ENCODE measurements at places on chromosomes 11 and 22.
A peak's percentile ranks its signal among the peaks of the same experiment; 100 is the strongest.

GRCh38 chr11:114073828-114074381 lies 14.4 kb downstream of the ZBTB16 start:
- DNase-seq = no peak

DNA sequence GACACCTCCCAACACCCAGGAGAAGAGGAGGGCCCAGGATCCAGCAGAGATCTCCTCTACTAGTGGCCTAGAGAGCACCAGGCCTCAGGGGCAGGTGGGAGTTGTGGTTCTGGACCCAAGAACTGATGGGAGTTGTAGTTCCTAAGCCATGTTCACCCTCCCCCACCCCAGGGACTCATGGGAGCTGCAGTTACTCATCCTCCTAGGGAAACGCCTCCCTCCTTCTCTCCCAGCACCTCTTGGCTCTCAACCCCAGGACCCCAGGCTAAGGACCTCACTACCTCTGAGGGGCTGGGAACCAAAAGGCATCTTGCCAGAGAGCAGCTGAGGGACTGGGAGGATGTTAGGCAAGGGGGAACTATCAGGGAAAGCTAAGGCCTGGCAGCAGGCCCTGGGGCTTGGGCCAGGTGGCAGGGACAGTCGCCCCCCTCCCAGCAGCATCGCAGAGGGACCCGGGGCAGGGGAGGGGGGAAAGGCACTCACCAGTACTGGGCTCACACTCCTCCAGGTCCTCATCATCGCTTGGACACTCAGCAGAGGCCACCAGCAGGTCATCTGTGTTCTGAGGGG lies 28.9 kb downstream of the SLC22A12 start:
- DNase-seq = no peak

DNA sequence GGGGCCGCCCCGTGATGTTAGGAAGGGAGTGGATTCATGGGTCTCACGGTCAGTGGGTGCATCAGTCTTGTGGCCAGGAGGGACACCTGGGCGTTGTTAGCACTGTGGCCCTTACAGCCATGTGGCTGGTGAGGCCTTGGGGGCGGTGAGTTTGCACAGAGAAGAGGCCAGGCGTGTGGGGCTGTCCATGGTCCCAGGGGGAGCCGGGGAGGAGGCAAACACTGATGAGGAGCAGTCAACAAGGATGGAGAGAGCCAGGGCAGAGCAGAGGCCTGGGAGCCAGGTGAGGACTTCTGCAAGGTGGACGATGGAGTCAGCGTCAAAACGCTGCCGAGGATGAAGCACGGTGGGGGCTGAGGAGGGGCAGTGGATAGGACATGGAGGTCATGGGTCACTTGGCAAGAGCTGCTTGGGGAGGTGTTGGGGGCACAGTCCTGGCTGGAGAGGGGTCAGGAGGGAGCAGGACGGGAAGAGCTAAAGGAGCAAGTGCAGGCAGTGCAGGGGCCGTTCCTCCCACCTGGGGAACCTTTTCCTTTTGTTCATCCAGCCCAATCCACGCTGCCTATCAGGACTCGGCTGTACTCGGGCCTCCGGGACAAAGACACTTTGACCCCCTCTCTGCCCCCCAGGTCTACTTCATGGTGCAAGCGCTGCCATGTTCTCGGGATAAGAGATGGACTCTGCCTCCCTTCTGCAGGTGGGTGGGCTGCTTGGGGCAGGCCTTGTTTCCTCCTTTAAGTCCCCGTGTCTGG lies 801.1 kb downstream of the TBC1D22A start:
- no peak for DNase-seq

- DNase-seq = no peak
Measured at GRCh38 chr11:3216027-3216525, 2.5 kb downstream of the MRGPRG start.

GRCh38 chr22:43745783-43746356 lies 66.2 kb downstream of the EFCAB6 start:
- no peak for DNase-seq

DNA sequence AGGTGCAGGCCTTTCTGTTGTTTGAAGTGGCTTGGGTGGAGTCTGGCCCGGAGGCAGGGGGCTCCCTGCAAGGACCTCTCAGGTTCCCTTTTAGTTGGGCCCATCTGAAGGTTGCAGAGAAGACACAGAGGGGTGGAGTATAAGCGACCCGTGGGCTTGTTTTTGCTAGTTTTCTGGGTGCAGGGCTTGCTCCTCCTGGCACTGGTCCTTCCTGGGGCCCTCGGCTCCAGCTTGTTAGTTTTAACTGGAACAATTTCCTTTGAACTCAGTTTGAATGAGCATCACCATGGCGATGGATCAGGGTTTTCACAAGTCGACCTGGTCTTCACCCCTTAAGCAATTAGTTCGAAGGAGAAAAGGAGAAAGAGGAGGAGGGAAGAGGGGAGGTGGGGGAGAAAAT lies 28.5 kb upstream of the OAF start:
- DNase-seq = no peak

DNA sequence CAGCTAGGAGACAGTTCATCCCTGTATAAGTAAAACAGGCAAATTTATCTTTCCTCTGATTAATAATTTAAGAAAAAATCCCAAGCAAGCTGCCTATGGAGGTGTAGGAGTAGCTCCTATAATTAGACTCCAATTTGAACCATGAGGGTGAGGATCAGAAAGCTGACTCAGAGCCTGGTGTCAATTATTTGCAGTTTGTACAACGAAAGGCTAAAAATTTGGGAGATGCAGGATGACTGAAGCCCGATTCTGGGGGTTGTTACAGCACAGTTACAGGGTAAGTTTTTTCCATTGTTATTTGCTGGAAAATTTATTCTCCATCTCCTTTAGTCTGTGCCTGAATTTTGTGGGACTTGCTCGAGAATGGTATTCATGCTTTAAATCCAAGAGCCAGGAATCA lies 359.4 kb upstream of the CCDC90B start:
- no peak for DNase-seq

DNA sequence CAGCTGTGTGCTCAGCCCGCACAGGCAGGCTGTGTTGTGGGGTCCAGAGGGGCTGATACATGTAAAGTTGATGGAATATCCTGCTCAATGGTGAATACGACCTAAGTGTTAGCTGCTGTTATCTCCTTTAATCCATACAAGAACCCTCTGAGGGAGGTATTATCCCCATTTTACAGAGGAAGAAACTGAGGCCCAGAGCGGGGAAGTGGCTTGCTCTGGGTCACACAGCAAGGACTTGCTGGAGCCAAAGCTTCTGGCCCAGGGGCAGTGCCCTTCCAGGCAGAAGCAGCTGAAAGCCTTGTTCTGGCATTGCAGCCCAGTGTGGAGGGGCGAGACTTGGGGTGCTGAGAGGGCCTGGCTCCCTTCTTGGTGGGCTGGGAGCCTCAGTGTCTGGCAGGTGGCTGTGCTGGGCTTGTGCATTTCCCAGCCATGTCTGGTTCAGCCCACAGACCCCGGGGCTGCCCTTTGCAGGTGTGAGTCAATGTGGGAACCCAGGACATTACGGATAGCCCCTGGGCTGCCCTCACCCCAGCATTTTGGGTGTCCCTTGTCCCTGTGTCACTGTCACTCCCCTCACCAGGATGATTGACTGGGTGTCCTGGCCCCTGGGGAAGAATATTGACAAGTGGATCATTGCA lies 10.4 kb downstream of the USP35 start:
- DNase-seq = no peak

DNA sequence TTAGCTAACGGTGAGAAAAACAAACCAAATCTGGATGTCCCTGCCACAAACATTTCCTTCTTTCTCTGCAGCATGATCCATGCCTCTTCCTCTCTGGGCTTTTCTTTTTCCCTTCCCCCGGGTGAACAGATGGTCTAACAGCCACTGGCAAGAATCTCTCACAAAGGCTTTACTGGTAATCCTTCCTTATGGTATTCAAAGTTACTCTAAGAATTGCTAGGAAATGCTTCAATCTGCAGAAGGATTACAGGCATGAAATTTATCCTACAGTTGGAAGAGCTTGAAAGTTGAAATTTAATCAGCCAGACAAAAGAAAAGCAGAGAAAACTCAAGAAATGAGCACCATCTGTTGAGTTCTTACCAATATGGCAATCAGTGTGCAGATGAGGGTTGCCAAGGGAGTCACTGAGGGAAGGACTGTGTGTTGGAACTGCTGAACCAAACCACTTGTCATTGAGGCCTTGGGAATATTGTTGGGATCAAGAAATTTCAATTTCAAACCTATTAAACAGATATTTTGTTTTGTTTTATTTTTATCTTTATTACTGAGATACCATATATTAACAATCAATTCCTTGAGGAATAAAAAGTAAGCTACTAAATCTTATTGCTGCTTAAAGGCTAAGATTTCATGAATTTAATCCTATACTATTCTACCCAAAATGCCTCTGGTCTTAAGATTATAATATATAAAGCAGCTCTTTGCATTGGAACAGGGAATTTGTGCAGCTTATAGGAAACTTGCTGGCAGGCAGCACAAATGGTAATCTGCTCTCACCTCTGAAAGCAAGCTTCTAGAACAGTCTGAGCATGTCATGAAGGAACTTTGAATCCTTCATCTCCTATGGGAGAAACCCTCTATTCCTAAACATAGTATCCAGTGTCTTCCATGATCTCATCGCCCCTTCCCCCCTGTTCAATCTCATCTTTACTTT lies 29.7 kb upstream of the NDUFC2 start:
- DNase-seq = no peak

- DNase-seq = no peak
Measured at GRCh38 chr11:72431846-72432245, 2.5 kb downstream of the CLPB start.

GRCh38 chr11:91966368-91966767 lies 258.2 kb upstream of the FAT3 start:
- no peak for DNase-seq

- DNase-seq = no peak
Measured at GRCh38 chr22:34334893-34335292, 414.6 kb upstream of the LARGE1 start.

GRCh38 chr11:2361565-2361964 lies 15.5 kb upstream of the CD81 start:
- DNase-seq = no peak

DNA sequence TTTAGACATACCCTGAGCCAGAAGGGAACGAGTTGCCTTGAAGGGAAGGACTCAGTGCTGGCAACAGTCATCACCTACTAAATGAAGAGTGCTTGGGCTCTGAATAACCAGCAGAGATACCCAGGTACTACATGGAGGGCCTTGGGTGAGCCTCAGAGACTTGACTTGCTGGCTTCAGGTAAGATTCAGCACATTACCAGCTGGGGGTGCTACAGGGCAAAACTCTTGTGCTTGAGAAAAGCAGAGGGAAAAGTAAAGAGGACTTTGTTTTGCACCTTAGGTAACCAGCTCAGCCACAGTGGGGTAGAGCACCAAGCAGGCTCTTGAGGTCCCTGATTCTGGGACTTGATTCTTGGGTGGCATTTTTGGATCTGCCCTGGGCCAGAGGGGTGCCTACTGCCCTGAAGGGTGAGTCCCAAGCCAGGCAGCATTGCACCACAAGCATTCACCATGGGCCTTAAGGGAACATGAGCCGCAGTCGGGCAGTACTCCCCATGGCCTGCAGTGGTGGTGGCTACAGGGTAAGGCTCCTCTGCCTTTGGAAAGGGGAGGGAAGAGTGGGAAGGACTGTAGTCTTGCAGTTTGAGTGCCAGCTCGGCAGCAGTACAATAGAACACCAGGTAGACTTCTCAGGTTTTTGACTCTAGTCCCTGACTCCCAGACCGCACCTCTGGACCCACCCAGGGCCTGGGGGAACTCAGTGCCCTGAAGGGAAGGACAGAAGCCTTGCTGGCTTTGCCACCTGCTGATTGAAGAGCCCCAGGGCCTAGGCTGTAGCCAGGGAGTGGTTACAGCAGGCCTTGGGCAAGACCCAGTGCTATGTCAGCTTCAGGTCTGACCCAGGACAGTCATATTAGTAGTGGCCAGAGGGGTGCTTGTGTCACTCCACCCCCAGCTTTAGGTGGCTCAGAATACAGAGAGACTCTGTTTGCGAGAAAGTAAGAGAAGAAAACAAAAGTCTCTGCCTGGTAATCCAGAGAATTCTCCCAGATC lies 22.7 kb upstream of the PLEKHA7 start:
- no peak for DNase-seq

GRCh38 chr11:19890308-19890707 lies 177.7 kb downstream of the NAV2 start:
- DNase-seq = no peak

GRCh38 chr22:35345808-35346505 lies 34.9 kb upstream of the HMOX1 start:
- DNase-seq = no peak

DNA sequence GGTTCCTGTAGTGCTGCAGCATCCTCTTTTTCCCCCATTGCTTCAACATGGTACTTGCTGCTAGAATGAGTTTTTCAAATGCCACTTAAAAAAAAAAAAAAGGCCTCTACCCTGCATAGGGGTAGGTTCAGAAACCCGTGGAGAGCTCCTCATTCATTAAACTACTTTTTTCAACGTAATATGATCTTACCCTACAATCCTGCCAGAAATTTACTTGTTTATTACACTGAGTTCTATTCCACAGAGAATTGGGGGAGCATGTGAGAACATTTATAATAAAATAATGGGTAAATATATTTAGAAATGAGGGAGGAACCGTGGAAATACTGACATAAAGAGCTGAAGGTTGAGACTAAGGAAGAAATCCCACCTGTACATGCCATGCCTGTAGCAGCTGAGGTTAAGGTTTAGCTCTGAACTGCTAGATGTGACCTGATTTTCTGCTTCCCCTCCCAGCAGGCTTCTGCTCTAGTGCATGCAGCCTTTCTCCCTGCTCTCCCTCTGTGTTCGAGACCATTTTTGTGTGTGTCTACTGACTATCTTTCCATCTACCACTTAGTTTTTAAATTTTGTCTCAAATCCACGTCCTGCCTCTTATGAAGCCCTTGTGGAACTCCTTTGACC lies 225.7 kb downstream of the DDX10 start:
- DNase-seq = no peak

GRCh38 chr11:130389335-130389935 lies 39.0 kb downstream of the ADAMTS8 start:
- peak; percentile 3 for DNase-seq

- DNase-seq = no peak
Measured at GRCh38 chr11:65787649-65788622, 1.1 kb downstream of the OVOL1 start.

GRCh38 chr22:42752912-42753311 lies 32.2 kb upstream of the A4GALT start:
- DNase-seq = no peak

Data from activated CD8-positive, alpha-beta memory T cell treated with anti-CD3 and anti-CD28 coated beads for 1 hour (primary cell).